HS-5 (cell line): ENCODE measurements at places on chromosomes 6 and 20.

GRCh38 chr6:145267076-145267867, 468.0 kb downstream of the EPM2A start:
- DNase-seq = no peak

DNA sequence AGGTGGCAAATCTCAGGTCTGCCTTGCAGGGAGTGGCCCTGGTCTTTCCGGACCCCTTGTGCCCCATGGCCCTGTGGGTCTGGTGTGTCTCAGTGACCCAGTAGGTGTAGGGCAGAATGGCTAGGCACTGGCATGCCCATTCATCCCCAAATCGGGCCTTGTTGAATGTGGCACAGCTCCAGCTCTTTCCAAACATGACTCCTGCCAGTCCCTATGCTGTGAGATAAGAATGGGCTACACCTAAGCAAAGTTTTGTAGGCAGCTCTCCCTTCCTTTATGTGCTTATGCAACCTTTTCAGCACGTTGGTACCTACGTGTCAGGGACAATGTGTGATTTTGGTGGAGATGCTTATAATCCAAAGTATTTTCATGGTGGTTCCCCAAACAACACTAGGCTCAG, 33.9 kb downstream of the FOXO3 start:
- no peak for DNase-seq

- DNase-seq = no peak
Observed at GRCh38 chr6:165220045-165220444, 89.4 kb downstream of the C6orf118 start.

DNA sequence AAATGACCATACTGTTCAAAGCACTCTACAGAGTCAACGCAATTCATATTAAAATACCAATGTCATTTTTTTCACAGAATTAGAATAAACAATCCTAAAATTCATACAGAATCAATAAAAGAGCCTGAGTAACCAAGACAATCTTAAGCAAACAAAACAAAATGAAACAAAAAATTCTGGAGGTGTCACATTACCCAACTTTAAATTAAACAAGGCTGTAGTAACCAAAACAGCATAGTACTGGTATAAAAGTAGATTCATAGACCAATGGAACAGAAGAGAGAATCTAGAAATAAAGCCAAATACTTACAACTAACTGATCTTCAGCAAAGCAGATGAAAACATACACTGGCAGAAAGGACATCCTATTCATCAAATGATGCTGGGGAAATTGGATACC, 346.9 kb upstream of the JAG1 start:
- no peak for DNase-seq
